Ammon's horn (tissue), 1 donor: ENCODE measurements at places on chromosomes 4 and X.
A peak's percentile ranks its signal among the peaks of the same experiment; 100 is the strongest.

GRCh38 chrX:17030092-17030491 is 83.6 kb downstream of the REPS2 start:
- peak; percentile 18 for DNase-seq

GRCh38 chrX:2576793-2577192 is 76.0 kb upstream of the DHRSX start:
- no peak for DNase-seq

DNA sequence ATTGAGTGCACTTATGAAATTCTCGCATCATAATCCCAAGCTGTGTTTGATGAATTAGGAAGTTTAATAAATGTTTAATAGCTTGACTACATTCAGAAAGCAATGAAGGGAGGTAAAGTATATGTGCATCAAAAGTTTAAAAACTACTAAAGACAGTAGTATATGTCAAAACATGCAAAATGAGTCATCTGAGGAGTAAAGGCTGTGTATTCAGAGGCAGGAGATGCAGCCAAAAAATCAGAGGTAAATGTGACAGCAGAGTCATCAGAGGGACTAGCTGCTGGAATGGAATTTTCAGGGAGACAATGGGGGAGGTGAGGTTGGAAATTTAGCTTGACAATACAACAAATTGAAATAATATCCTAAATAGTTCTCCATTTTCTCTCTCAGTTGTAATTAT is 127.0 kb upstream of the FUNDC1 start:
- DNase-seq, result no peak

DNA sequence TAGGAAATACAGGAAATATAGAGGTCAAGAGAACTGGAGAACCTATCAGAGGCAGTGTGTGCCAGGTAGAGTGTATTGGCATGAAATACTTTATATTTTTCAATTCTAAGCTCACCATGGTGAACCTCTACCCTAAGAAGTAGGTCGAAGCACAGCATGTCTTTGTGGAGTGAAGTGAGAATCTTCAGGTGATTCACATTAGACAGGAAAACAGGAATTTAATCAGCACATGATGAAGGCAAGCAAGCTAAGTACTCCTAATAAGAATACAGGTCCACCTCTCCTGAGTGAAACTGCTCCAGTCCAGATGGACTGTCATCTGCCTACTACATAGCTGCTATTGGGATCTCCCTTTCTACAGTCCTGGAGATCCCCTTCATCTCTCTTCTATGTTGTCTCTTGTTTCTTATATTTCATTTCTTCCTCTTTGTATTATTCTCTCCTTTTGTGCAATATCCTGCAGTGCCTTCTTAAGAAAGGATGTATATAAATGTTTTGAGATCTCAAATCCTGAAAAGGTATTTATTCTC is 159.0 kb downstream of the LRBA start:
- DNase-seq, result no peak

DNA sequence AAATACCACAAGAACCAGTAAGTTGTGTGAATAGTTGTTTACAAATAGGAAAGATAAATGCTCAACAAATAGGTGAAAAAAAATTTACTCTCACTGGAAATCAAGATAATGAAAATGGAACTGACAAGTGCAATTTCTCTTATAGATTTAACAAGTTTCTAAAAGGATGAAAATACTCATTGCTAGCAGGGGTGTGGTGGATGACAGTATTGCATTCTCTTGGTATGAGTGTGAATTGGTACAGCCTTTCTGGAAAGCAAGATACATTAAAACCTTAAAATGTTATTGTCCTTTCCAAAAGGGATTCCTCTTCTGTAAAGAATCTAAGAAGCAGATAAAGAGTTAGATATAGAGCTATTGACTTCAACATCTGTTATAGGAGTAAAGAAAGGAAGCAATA is 240.0 kb upstream of the RPS6KA3 start:
- no peak for DNase-seq

GRCh38 chr4:80240976-80241375 is 25.5 kb upstream of the FGF5 start:
- DNase-seq, result no peak

GRCh38 chrX:115616943-115617563 is 56.1 kb downstream of the PLS3 start:
- no peak for DNase-seq

DNA sequence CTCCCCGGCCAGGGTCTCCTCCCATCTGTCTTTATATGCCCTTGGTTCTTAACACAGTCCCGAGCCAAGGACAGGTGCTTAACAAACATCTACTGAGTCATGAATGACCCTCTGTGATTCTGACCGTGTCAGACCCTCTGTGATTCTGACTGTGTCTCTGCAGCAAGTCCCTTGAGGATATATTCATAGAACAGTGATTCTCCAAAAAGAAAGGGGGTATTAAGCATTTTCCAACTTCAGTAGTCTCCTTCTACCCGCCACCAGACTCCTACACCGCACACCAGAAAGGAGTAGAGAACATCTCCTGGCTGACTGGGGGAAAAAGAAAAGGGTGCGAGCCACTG is 13.6 kb downstream of the ACSL1 start:
- DNase-seq, result no peak

GRCh38 chr4:1277667-1278665 is 11.7 kb upstream of the MAEA start:
- no peak for DNase-seq

DNA sequence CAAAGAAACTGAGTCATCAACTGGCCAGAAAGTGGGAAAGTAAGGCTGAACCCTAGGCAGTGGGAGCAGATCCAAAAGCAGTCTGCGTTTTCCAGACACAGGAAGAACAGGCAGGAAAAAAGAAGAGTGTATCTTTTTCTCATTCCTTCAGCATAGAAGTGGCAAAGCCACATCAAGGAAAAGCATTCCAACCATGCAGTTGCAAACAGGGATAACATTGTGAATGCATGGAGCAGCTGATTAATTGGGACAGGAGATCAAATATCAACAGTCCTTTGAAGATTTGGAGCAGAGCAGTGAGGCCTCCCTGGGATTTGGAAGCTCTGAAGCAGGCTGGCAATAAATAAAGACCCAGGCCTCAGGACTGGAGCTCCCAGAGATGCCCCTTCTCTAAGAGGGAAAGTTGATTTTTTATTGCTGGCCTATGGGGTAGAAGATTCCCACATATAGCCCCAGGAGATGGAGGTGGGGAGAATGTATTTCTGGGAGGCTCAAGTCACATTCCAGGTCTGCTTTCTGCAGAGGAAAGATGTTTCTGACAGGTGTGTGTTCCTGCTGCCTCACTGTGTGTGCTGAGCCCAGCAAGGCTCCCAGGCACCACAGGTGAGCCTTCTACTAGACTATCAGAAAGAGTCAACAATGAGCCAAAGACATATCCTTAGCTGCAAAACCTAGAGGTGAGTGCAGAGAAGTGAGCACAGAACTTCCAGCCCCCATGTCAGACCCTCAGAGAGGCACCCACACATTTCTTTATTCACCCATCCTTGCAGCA is 222.5 kb downstream of the RAB28 start:
- DNase-seq, result no peak

GRCh38 chr4:145580906-145581305 is 38.3 kb upstream of the MMAA start:
- DNase-seq, result no peak

GRCh38 chrX:123223409-123223808 is 39.3 kb downstream of the GRIA3 start:
- DNase-seq, result no peak

GRCh38 chr4:138308356-138308755 is 66.2 kb upstream of the SLC7A11 start:
- DNase-seq, result no peak

DNA sequence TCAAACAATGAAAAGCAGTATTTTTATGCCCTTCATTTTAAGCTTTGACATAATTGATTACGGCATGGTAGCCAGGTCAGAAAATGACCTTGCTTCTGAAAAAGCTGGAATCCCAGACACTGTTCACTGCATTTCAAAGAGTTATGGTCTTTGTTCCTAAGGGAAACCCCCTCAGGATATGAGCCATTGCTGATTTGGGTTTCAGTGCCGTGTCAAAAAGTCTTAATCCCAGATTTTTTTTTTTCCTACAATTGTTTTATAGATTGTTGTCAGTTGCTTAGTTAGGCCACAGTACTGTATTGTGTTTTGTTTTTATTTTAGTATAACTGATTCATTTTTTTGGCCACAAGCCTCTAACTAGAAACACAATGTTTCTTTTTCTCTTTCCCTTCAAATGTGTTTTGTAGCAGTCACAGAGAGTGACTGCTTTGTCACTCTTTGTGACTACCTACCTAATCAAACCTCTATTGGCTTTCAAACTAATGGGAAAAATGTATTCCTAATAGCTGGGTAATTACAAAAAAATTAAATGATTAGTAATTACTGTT is 10.3 kb downstream of the WDR44 start:
- no peak for DNase-seq

- DNase-seq, result no peak
These were observed 23.3 kb downstream of the PDLIM5 start for GRCh38 chr4:94475050-94475449.

DNA sequence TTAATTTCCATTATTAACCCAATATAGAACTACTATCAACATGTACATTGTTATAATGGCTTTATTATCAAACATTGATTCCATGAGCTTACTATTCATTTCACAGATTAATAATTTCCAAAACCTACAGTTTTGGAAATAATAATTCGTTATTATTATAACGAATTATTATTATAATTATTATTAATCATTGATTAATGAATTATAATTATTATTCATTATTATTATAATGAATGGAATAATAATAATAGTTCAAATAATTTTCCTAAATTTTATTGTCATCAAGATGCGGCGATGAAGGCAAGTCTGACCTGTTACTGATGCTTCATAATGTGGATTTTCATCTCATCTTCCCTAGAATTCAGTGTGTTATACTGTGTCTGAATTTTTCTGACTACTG is 22.0 kb downstream of the CTSO start:
- DNase-seq, result no peak

DNA sequence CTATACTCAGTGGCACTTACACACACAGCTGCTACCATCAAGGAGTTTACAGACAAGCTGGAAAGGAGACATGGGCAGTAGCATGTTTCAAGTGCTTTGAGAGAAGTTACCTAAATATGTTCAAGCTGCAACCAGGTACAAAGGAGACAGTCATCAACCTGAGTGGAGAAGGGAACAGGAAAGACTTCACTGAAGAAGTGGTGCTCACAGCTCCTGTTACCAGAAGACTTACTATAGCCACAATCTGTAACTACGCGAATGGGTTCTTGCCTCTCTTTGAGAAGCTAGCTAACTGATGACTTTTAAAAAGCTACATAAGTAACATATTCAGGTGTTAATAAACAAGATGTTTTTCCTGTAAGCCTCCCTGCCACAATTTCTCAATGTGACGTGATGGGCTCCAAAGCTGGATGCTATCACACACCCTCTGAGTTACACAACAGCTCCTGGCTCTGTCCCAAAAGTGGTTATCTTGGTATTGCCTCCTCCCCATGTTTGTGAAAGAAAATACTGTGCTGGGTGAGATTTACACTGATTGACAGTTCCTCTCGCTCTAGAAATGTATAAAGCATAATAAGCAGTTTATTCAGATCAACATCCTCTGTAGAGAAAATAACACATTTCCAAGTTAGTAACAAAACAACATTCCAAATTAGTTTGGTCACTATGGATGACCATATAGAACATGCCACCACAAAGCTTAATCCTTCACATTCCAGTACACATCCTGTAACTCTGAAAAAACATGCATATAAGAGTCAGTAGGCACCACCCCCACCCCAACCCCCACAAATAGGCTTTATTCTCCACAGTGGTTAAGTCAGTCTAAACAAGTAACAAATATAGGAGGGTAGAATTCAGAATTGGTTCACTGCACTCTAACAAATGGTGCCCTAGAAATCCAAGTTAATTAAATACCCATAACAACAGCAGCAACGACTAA is 81.8 kb downstream of the FRYL start:
- peak; percentile 49 for DNase-seq

- no peak for DNase-seq
These were observed 145.7 kb downstream of the FBXW7 start for GRCh38 chr4:152390216-152390615.

DNA sequence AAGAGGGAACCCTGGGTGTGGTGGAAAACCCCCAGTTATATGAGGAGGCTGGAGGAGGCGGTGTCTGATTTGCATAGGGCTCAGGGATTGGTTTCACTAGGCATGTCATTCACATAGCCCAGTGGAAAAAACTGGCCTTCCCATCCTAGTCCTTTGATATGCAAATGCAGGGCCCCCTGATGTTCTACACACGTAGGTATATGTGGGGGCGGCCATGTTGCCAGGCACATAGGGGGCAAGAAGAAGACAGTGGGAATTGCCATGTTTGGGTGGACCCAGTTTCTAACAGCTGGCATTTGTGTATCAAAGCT is 34.0 kb upstream of the ENPP6 start:
- DNase-seq, result no peak

DNA sequence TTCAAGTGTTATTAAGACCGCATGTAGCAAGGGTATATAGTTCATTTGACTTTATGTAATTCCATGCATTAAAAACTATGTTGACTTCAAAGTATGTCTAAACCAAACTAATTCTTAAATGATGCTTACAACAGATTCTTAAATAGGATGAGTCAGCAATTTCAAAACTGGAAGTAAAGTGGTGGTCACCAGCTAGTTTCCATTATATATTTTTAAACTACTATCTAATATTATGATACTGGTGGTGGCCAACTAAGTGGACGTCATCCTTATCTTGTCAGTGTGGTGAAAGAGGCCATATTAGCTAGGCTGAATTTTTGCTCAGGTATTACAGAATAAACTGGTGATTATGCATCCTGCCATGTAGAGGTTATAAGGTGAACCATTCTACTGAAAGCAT is 1.2 kb downstream of the IL15 start:
- DNase-seq, result no peak

- DNase-seq, result no peak
These were observed 58.8 kb downstream of the RHOH start for GRCh38 chr4:40255393-40256281.

DNA sequence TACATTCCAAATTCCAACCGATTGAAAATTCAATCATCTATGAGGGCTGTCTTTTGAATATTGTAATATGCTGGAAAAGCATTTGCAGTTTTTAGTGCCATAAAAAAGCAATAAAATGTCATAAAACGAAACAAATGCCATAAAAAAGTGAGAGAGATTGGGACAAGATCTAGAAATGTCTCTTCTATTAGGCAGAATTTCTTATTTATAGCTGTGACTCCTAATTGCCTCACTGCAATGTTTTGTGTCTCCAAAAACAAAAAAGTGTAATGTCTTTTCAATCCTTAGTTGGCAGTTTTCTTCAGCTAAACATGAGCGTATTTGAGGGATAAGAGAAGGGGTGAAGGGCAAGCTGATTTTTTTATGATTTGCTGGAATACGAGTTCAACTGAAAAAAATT is 153.9 kb downstream of the NAF1 start:
- no peak for DNase-seq

- no peak for DNase-seq
These were observed 128.0 kb downstream of the FRAS1 start for GRCh38 chr4:78185117-78185516.

GRCh38 chr4:47013373-47013772 is 18.0 kb upstream of the GABRB1 start:
- DNase-seq, result no peak

GRCh38 chr4:136277741-136278140 is 1254.6 kb downstream of the PCDH18 start:
- DNase-seq, result no peak

GRCh38 chr4:55359397-55359916 is 13.4 kb downstream of the SRD5A3 start:
- DNase-seq, result no peak

- DNase-seq, result no peak
These were observed 15.4 kb downstream of the OCIAD2 start for GRCh38 chr4:48891028-48891619.
